Fibroblast of skin of scalp (primary cell): ENCODE measurements at places on chromosomes 5 and 9.

- peak; percentile 44 for DNase-seq
These were observed 8.3 kb downstream of the OTP start for GRCh38 chr5:77630114-77630680.

- peak; percentile 74 for DNase-seq
These were observed 35.9 kb downstream of the SVEP1 start for GRCh38 chr9:110543631-110544051.

GRCh38 chr9:107557236-107557990, 67.8 kb upstream of the KLF4 start:
- DNase-seq, result no peak

DNA sequence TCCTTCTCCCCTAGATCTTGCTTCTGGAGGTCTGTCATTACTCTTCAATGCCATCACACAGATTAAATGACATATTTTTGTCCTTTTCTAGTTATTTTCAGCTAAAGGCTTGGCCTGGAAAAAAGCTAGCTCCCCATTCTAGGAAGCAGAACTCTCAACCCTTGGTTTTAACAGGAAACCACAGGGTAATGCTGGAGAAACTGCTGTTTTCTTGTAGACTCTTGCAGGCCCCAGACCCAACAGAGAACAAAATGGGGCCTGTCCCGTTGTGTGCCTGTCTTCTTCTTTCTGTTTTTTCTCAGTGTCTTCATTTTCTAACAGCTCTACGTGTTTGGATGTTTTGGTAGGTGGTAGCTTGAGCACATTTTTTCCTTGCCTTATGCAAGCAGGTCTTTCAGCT, 21.5 kb downstream of the DCANP1 start:
- DNase-seq, result no peak

DNA sequence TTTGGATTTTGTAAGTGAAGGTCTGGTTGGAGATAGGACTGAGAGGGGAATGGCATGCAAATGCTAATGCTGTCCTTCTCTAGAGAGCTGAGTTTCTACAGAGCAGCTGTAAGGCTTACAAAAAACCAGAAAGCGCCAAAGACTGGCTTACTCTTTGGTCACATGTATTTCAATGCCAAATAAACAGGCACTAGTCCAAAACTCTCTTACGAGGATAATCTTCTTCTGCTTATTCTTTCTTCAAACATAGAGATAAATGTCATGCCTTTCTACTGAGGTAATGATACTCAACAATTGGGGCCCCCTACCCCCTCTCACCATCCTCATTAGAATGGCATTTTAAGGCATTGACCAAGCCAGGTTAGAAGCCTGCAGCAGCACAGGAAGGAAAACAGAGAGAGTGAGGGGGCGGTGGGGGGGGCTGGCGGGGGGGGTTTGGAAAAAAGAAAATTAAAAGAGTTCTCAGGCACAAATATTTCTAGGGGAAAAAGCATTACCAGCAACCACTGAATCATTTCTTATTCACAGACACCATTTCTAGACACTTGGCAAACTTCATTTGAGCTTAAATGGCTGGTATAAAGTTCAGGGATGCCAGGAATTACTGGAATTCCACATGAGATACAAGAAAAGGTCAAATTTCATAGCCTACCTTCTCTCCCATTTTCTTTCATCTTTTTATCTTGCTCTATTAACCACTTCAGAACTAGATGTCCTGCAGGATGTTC, 34.0 kb downstream of the PUM3 start:
- DNase-seq, result peak; percentile 95

DNA sequence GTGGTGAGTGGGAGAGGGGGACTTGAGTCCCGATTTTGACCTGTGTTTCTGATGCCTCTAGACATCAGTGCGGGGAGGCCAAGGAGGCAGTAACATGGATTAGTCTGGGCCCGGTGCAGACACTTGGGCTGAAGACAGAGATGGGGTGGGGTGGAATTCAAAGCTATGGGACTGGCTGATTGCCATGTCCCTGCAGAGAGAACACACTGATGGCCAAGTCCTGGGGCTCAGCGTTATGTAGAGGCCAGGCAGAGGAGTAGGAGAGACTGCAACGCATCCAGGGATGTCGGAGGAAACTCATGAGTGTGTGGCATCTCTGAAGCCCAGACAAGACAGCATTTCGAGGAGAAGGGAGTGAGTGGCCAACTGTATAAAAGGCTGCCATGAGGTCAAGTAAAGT, 30.1 kb downstream of the PSD2 start:
- no peak for DNase-seq

DNA sequence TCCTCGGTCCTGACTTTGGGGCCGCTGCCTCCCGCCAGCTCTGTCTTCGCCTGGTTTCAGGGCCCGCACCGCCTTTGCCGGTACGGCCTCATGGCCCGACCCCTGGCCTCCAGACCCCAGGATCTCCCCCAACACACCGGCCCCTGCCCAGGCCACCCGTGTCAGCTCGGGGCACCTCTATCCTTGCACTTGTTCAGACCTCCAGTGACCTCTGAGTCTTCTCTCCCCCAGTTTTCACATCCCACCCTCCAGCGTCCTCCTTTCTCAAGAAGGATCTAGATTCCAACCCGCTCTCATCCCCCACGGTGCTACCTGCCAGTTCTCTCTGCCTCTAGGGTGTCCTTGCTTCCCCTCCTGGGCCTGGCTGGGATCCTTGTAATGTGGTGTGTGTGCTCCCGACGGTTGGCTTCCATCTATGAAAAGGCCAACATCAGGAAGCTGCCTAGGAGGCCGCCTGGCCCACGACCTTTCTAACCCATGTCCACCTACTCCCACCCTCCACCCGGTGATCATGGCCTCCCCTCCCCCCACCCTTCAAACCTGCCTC, 61.1 kb downstream of the SPATA31C2 start:
- DNase-seq, result no peak

- DNase-seq, result no peak
These were observed 92.1 kb upstream of the PHYKPL start for GRCh38 chr5:178324481-178325310.

DNA sequence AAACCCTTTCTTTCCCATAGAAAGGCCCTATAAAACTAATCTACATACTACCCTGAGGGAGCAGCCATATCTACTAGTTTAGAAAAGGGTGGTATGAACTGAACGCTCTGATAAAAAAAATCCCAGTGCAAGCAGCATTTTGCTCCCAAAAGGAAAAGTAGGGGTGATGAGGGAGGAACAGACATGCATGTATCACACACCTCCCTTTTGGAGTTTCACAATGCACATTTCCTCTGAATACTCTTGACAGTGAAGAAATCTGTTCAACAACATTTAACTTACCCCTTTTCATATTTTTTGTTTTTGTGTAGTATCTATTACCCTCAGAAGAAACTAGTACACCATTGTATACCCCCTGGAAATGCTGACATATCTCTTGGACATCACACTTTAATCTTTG, 411.4 kb downstream of the MAT2B start:
- DNase-seq, result no peak

DNA sequence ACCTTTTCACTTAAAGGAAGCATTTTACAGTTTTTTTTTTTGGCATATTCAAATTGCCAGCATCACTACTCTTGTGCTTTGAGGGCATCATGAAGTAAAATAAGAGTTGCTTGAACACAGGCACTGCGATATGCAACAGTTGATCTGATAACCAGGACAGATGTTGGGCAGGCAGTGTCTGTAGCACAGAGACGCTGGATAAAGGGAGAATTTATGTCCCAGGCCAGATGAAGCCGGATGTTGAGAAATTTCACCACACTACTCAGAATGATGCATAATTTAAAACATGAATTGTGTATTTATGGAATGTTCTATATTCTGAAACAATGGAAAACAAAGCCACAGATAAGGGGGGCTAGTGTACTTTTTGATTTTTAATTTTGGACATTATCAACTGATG, 71.4 kb downstream of the SLC12A2 start:
- peak; percentile 43 for DNase-seq

DNA sequence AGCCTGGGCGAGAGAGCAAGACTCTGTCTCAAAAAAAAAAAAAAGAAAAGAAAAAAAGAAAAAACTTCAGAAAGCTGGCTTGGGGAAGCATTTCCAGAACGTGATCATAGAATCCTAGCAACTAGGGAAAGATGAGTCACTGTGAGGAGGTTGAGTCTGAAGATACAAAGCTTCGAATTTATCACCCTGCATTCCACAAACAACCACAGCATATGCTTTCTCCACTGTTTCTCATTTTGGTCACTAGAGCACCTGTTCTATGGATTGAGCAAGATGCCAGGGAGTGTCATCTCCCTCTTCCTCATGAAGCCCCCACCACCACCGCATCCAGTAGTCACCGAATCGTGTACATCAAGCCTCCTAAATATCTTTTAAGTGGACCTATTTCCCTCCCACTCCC, 37.9 kb downstream of the SEMA5A start:
- DNase-seq, result peak; percentile 35

DNA sequence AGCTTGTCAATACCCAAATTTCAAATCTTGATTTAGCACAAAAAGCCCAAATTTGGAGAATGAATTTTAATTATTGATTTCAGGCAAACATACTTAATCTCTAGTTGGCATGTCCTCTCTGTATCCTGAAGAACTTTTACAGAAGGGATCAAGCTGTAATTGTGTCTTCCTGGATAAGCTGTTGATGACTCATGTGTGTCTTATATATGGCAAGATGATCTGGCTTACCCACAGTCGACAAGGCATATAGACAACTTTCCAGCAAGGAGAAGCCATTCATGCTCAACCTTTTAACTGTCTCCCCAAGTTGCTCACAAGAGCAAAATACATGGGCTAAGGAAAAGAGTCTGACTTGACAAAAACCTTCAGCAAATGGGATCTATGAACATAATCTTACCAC, 112.5 kb upstream of the SLCO6A1 start:
- DNase-seq, result no peak

- no peak for DNase-seq
These were observed 83.3 kb downstream of the GTF3C4 start for GRCh38 chr9:132753593-132753880.

GRCh38 chr5:78698191-78698791, 49.7 kb upstream of the LHFPL2 start:
- DNase-seq, result peak; percentile 83

GRCh38 chr5:17315710-17316221, 98.3 kb downstream of the BASP1 start:
- DNase-seq, result peak; percentile 74
